Activated CD4-positive, alpha-beta T cell treated with anti-CD3 and anti-CD28 coated beads for 4 hours (primary cell): ENCODE measurements at places on chromosomes 7 and 10.
A peak's percentile ranks its signal among the peaks of the same experiment; 100 is the strongest.

- DNase-seq = no peak
Observed at GRCh38 chr7:4951304-4951703, 7.7 kb downstream of the MMD2 start.

- DNase-seq = no peak
Observed at GRCh38 chr10:127303105-127303504, 106.7 kb upstream of the INSYN2A start.

DNA sequence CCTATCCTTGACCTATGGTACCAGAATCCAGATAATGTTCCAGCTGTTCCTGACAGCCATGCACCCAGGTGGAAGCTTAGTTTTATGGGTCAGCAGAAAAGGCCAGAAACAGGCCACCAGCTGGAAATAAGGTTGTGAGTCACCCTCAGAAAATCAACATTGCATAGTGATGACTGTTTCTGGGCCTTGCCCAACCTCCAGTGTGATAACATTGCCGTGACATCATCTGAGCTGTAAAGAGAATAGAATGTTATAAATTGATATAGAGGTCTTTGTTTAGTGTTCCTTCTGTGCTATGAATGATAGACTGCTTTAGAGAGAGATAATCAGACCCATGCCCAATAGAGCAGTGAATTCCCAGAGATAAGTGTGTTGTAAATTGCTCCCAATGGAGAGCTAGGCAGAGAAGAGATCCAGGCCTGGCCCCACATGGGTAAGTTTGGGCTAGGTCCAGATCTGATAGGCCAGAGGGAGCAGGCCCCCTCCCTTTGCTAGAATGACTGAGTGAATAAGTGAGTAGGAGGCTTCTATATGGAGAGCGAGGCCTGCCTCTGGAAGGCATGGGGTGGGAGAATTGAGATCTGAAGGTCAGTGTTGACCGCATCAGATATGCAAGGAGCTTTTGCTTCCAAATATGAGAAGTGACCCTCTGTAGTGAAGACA, 14.2 kb upstream of the HPS1 start:
- DNase-seq = no peak

DNA sequence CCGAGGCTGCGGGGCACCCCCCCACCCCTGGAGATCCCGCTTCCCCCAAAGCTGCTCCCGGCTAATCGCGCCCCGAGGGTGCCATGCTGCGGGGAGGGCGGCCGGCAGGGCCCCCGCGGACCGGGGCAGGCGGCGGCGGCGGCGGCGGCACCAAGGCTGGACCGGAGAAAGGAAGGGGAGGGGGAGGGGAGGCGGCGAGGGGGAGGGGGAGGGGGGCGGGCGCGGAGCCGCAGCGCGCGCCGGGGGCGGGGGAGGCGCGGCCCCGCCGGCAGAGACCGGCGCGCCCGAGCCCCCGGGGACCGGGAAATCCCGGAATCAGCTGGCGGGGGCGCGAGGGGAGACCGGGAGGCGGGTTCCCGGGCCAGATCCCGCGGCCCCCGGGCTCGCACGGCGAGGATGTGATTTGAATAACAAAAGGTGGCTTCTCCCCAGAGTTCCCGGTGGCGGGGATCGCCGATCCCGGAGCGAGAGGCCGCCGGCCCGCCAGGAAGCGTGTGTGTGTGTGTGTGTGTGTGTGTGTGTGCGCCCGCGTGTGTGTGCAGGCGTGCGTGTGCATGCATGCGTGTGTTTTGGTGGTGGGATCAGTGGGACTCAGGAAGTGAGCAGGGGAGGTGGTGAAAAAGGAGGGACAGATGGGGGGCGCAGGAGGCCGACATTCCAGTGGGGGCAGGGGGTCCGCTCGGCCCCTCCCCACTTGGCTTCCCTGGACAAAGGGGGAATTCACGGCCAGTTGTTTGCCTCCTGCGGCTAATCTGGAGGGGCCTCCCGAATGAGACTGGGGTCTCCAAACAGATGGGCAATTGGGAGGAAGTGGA, 99.5 kb downstream of the HIP1 start:
- DNase-seq = peak; percentile 27

- no peak for DNase-seq
Observed at GRCh38 chr10:73590881-73591799, at the start of gene USP54. Gene USP54, minus strand, starts transcription at chr10:73591342. Its CDS starts 15,684 bp downstream, at chr10:73575658.

- no peak for DNase-seq
Observed at GRCh38 chr7:11753433-11753832, 78.6 kb downstream of the THSD7A start.

DNA sequence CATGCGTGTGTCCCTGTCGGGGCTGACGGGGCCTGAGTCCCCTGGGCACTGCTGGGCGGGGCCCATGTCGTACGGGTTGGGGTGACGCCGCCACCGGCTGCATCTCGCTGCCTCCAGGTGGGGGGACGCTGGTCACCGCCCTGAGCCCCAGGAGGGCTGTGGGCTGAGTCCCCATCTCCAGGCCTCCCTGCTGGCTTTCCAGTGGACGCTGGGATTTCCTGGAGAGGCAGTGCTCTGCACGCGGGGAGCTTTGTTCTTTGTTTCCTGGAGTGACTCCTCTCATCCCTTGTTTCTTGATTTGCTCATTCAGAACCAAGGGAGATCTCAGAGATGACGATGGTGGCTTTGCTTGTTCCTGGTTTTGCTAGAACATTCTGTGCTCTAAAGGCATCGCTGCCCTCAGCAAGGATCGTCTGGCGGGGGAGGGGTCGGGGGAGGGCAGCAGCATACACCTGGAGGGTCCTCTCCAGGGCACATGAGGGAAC, 21.0 kb downstream of the PWWP2B start:
- no peak for DNase-seq

- DNase-seq = peak; percentile 75
Observed at GRCh38 chr7:70647801-70648498, 484.0 kb upstream of the GALNT17 start.

DNA sequence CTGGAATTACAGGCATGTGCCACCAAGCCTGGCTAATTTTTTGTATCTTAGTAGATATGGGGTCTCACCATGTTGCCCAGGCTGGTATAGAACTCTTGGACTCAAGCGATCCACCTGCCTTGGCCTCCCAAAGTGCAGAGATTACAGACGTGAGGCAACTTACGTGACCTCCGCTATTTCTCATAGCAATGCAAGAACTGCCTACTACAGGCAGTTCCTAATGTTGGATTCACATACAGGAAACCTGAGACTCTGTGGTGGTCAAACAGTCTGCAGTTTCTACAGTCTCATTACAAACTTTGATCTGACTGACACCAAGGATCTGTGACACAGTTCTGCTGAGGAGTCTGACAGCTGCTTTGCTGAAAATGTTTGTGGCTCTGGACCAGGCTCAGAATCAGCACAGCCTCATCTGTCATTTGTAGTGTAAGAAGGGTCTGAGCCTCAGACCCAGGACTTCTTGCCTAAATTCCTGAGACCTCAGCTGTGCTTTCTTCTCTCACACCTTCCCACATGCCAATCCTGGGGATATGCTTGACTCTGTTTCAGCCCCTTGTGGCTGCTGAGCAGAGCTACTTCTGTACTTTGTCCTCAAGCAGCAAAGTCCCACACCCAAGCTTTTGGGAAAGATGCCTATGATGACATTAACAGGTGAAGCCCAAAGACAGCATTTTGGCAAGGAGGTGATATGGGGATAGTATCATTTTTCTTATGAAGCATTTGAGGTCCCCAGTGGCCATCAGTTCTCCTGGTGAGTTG, 48.0 kb upstream of the CYP2C9 start:
- no peak for DNase-seq

- no peak for DNase-seq
Observed at GRCh38 chr7:27555670-27556069, 107.0 kb downstream of the HIBADH start.

DNA sequence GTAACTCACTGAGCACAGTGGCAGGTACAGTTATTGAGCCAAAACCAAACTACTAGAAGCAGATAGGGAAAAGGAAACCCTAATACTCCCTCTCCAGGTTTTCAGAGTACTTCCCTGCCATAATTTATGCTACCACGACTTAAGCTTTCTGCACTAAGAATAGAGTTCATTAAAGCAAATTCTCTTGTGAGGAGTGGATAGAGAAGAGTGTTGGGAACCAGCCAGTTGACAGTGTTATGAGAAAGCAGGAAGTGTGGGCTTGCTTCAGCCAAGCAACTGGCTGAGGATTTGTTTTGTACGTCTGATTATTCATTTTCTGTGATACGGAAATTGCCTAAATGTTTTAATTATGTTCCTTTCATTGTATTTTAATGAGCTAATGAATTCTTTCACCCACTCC, 280.5 kb downstream of the KIF20B start:
- DNase-seq = no peak

- DNase-seq = no peak
Observed at GRCh38 chr10:88253128-88253527, 330.0 kb downstream of the RNLS start.

GRCh38 chr7:83559887-83560286, 89.1 kb downstream of the SEMA3E start:
- DNase-seq = no peak

GRCh38 chr7:78043159-78043558, 244.6 kb downstream of the PHTF2 start:
- no peak for DNase-seq

- no peak for DNase-seq
Observed at GRCh38 chr7:54837168-54837567, 78.2 kb upstream of the SEC61G start.

DNA sequence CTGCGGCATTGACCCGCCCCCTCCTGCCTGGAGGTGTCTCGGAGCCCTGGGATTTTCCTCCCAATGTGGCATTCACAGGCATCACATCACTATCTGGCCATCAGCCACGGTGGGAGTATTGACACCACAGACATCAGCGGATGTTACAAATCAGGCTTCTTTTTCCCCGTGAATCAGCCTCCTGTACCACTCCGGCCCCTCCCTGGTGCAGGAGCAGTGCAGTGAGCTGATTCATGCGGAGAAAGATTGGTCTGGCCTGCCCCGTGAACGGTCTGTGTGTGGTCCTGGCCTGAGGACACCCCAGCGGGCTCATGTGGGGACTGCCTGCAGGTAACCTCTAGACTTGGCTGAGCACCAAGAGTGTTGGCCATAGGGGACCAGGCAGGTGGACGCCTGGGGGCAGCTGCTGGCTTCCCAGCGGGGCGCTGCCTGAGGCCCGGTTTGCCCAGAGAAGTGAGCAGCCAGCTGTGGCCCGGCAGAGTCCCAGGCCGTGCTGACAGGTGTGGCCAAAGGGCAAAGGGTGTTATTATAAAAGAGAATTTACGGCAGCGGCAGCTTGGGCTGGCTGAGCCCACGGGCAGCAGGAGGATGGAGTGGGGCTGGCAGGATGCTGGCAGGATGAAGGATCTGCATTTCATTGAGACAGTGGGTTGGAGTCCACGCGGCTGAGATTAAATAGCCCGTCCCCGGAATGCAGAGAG, 32.1 kb upstream of the GNA12 start:
- no peak for DNase-seq

GRCh38 chr10:71427246-71427645, 30.5 kb downstream of the CDH23 start:
- DNase-seq = no peak
